ENCODE measurements at places on chromosomes 7 and 10. TPM values are rescaled to one million over a fixed set of nuclear protein-coding genes. Genes with fewer than 3 reads are reported as not detected.

EIF5AL1 gene
- not detected for total RNA-seq

GRCh38 chr10:132199268-132199853, 12.6 kb downstream of the DPYSL4 start:
- DNase-seq = no peak

FGFBP3 gene
- 0.74 TPM for total RNA-seq

DNA sequence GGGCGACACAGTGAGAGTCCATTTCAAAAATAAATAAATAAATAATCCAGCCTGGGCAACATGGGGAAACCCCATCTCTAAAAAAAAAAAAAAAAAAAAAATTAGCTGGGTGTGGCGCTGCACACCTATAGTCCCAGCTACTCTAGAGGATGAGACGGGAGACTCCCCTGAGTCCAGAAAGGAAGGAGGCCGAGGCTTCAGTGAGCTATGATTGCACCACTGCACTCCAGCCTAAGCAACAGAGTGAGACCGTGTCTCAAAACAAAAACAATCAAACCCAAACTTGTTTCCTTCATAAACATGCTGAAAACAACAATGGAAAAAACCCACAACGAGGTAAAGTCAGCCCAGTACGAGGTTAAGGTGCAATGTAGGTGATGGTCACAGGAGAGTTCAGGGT, 1.2 kb downstream of the COX19 start:
- no peak for DNase-seq

DNA sequence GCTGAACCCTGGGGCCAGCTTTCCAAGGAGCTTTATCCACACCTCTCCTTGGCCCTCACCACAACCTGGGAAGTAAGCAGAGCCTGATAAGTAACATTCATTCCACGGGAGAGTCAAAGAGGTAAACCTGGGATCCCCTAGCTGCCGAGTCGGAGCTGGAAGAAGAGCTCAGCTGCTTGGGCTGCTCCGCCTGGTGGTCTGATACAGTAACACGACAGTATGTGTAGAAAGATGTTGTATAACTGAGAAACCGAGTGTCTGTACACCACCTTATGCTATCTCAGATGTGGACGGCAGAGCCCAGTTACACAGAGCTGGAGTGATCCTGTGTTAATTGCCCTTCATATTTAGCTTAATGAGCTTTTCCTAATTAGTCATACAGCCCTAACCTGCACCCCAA, 151.3 kb upstream of the KMT2E start:
- no peak for DNase-seq

GRCh38 chr7:119413314-119413805, 859.6 kb upstream of the KCND2 start:
- DNase-seq = no peak

- peak; percentile 40 for DNase-seq
Observed at GRCh38 chr7:4269086-4269485, 413.0 kb upstream of the FOXK1 start.

GRCh38 chr7:44445986-44446671, 44.3 kb downstream of the NUDCD3 start:
- DNase-seq = peak; percentile 49

ANKRD7 gene
- 1.5 TPM for total RNA-seq

DNA sequence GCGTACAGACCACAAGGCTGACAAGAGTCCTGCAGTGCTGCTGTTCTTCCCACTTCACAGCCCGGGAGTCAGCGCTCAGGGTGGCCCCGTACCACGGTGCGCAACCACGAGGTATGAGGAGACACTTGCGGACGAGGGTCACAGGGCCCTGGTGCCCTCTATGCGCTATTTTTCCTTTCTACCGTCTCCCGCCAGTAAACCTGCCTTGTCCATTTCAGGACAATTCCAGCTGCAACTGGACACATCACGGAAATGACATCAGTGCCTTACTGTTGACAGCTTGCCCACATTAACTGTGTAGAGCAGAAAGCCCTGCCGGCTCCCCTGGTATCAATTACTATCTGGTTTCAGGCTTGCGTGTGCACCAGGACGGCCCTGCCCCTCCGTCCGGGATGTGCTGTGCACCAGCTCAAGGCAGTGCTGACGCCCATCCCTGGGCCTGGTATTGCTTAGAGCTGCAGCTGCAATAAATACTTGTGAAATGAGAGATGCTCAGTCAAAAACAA, 65.1 kb downstream of the ZRANB1 start:
- no peak for DNase-seq

DNA sequence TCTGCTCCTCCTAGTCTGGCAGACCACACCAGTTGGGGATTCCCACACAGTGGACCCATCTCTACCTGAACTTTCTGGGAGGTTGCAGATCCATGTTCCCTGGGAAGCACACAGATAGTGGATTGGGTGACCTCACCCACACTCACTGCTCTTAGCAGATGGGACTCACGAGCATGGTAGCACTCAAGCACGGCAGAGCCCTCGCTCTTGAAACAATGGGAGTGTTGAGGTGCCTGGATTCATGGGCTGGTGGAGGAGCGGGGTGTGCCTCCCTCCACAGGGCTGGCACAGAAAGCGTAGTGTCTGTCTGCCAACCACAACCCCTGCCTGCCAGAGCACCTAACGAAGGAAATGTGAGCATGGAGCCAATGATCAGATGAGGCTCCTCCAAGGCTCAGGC, 568.0 kb downstream of the POM121L12 start:
- no peak for DNase-seq

DNA sequence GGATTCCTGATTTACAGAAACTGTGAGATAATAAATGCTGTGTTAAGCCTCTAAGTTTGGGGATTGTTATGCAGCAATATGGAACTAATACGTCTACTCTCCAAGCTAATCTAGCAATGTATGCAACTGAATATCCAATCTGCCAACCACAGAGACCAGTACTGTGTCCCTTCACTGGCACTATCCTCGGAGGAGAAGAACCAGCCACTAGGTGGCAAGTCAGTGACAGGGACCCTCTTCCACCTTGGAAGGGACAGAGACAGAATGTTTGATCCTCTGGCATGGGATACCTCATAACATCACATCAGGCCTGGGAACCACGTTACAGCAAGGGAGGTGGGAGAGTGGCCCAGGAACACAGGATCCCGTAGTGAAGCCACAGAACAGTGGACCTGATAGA, 96.4 kb downstream of the CREM start:
- DNase-seq = no peak

OPALIN gene
- total RNA-seq = not detected

PDE6C gene
- total RNA-seq = not detected

DNA sequence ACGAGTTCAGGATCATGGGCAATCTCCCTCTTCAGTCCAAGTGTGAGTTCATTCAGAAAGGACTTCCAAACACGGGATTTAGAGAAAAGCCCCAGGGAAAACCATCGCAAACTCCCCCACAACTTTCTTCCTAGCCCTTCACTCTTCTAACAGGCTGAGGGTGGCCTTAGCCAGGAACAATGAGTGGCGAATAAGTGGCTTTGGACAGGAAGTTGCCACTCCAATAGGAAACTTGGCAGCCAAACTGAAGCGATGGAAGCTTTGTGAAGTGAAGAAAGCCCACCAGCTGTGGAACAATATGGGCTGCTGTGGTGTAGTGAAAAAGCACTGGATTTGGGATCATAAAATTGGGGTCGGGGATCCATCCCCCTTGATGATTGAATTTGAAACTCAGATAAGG, 193.2 kb downstream of the TEX36 start:
- no peak for DNase-seq

PURB gene
- total RNA-seq = 19.2 TPM

DNA sequence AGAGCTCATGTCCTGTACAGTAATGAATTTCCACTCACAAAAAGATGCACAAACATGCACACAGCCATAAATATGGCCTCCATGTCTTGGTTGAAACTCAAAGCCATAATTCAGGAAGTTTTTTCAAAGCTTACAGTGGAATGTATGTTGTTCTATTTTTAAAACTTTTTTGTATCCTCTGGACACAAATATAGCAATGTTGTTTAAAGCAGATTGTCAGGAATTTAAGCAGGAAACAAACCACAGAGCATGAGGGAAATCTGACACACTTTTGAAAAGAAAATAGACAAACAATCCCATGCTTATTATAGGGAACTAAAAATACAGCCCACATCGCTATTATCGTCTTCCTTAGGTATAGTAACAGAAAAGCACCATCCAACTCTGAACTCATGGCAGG, 21.5 kb downstream of the LRRN3 start:
- no peak for DNase-seq

CYP2C19 gene
- total RNA-seq = 6.1 TPM

DNA sequence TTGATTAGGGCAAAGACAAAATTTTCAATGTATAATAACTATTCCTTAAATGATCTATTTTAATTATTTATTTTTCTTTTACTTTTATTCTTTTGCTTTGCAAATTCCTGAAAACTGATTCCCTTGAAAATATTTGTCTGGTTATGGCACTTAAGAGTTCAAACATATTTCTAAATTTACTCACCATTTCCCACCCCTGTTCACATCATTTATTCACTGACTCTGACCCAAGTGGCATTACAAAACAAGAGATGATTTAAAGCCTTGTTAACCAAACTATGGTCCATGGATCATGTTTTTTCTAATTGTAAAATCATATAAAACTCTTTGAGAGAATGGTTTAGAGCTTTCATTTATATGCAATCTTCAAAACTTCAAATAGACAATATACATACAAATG, 1256.1 kb upstream of the LRRN3 start:
- DNase-seq = no peak

DNA sequence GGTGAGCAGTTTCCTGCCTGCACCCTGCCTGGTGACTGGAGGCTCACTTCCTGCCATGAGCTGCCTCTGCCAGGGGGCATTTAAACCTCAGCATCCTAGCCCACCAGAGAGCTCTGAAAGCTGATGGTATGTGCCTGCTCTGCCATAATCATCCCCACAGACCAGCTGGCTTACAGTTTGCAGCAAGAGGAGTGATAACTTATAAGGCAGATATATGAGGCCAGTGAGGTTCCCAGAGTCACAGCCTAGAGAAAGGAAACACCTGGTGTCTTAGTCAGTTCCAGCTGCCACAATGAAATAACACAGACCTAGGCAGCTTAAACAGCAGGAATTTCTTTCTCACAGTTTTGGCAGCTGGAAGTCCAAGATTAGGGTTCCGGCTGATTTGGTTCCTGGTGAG, 232.0 kb downstream of the PAXIP1 start:
- DNase-seq = no peak

STEAP4 gene
- 41.7 TPM for total RNA-seq

- DNase-seq = no peak
Observed at GRCh38 chr10:75070961-75071428, 40.5 kb upstream of the SAMD8 start.

AGMO gene
- total RNA-seq = 0.98 TPM

GRCh38 chr7:113764401-113765035, 154.3 kb downstream of the PPP1R3A start:
- no peak for DNase-seq

- DNase-seq = no peak
Observed at GRCh38 chr7:120987280-120987679, 1.2 kb upstream of the CPED1 start.
